ENCODE measurements at places on chromosomes 4 and X. TPM values are rescaled to one million over a fixed set of nuclear protein-coding genes. Genes with fewer than 3 reads are reported as not detected.

GRCh38 chr4:43456383-43456782, 563.9 kb downstream of the GRXCR1 start:
- no peak overlapping the region for H3K27ac ChIP-seq
- H3K27me3 ChIP-seq: no peaks in the 10 kb centered on the region
- DNase-seq: no peak
- no peaks in the 10 kb centered on the region for H3K4me1 ChIP-seq

DNA sequence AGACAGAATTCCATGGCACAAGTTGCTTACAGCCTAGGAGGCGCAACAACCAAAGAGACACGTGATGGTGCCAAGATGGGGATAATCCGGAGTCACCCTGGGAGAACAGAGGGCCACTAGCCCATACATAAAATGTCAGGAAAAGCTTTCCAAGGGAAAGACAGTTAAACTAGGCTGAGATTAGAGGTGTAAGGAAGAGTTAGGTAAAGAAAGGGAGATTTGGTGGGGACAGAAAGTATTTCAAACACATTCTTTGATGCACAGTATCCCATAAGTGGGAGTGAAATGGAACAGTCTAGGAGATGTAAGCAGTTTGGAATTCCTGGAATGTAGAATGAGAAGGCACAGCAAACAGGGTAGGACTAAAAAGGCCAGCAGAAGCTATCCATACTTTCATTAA, 860.9 kb upstream of the LCORL start:
- H3K27me3 ChIP-seq: no peaks in the 10 kb centered on the region
- no peak overlapping the region for H3K4me3 ChIP-seq
- no peaks in the 10 kb centered on the region for H3K4me1 ChIP-seq
- no peak overlapping the region for H3K27ac ChIP-seq

GRCh38 chr4:138341739-138342415, 99.7 kb upstream of the SLC7A11 start:
- no peaks in the 10 kb centered on the region for H3K27me3 ChIP-seq
- no peaks in the 10 kb centered on the region for H3K4me1 ChIP-seq
- H3K4me3 ChIP-seq: no peak overlapping the region

GRCh38 chr4:90883519-90883918, 756.3 kb downstream of the CCSER1 start:
- no peaks in the 10 kb centered on the region for H3K27me3 ChIP-seq
- no peak overlapping the region for H3K27ac ChIP-seq
- no peak for DNase-seq
- H3K4me3 ChIP-seq: no peak overlapping the region

GRCh38 chr4:126628933-126629332, 1003.8 kb upstream of the INTU start:
- no peaks in the 10 kb centered on the region for H3K27me3 ChIP-seq
- no peak overlapping the region for H3K4me3 ChIP-seq
- H3K27ac ChIP-seq: no peak overlapping the region

DNA sequence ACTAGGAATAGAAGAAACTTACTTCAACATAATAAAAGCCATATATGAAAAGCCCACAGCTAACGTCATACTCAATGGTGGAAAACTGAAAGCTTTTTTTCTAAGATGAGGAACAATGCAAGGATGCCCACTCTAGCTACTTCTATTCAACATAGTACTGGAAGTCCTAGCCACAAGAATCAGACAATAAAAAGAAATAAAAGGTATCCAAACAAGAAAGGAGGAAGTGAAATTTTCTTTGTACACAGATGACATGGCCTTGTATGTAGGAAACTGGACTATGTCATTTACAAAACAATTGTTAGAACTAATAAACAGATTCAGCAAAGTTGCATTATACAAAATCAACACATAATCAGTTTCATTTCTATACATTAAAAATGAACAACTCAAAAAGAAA, 25.5 kb upstream of the NXT2 start:
- no peak for DNase-seq
- H3K27me3 ChIP-seq: peaks cover 9% of the 10 kb centered on the region
- no peak overlapping the region for H3K4me3 ChIP-seq
- no peaks in the 10 kb centered on the region for H3K36me3 ChIP-seq

- H3K27ac ChIP-seq: no peak overlapping the region
- no peak for DNase-seq
- H3K4me1 ChIP-seq: no peaks in the 10 kb centered on the region
- no peaks in the 10 kb centered on the region for H3K36me3 ChIP-seq
Measured at GRCh38 chr4:95867919-95868318, 28.0 kb downstream of the PDHA2 start.

- H3K27me3 ChIP-seq: no peaks in the 10 kb centered on the region
- no peak overlapping the region for H3K4me3 ChIP-seq
- no peak overlapping the region for H3K27ac ChIP-seq
- H3K4me1 ChIP-seq: no peaks in the 10 kb centered on the region
- no peak for DNase-seq
Measured at GRCh38 chrX:109632906-109633504, 8.0 kb upstream of the KCNE5 start.

GRCh38 chrX:31331928-31332327, 260.1 kb upstream of the FTHL17 start:
- no peak overlapping the region for H3K4me3 ChIP-seq
- H3K27ac ChIP-seq: no peak overlapping the region
- H3K27me3 ChIP-seq: no peaks in the 10 kb centered on the region
- no peaks in the 10 kb centered on the region for H3K36me3 ChIP-seq
- no peak for DNase-seq

DNA sequence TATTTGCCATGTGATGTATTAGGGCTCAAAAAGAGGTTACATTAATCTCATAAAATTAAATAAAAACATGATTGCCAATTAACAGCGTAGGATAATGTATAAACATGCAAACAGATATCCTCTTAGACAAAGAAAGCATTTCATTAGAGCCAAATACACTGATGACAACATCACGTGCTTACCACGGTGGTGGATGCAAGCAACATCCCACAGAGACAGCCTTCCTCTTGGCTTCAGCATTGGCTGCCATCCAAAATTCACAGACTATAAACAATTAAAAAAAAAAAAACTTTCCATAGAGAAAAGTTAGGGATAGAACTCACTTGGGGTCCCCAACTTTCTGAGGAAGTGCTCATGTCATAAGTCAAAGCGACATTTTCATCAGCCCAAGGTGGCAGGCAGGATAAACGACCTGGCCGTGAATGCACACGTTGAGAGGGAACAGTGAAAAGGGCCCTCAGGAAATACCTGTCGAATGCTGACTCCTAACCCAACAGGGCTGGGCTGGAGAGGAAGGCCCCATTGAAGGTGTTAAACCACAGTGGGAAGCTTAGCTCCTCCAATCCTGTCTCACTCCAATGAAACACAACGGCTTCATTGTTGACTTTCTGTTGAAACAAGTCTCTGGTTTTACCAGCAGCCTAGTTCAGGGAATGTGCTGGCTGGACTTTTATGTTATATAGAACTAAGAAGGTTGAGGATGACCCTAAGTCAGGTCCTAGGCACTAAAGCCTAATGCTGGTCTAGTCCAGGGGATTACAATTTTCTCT, 48.4 kb downstream of the IDS start:
- DNase-seq: no peak
- no peaks in the 10 kb centered on the region for H3K27me3 ChIP-seq
- no peaks in the 10 kb centered on the region for H3K4me1 ChIP-seq
- H3K4me3 ChIP-seq: no peak overlapping the region
- H3K27ac ChIP-seq: no peak overlapping the region

The ASB9 gene
- total RNA-seq: 13.8 TPM

The DSPP gene
- not detected for total RNA-seq

The TLR10 gene
- 57.4 TPM for total RNA-seq

The GRIA2 gene
- not detected for total RNA-seq

Data from spleen (tissue), 13 donors.